Left ventricle myocardium inferior (tissue), 1 donor: ENCODE measurements at places on chromosomes 6 and 20. TPM values are rescaled to one million over a fixed set of nuclear protein-coding genes. Genes with fewer than 3 reads are reported as not detected.

- no peak for DNase-seq
Observed at GRCh38 chr6:156060013-156060412, 604.4 kb upstream of the NOX3 start.

DNA sequence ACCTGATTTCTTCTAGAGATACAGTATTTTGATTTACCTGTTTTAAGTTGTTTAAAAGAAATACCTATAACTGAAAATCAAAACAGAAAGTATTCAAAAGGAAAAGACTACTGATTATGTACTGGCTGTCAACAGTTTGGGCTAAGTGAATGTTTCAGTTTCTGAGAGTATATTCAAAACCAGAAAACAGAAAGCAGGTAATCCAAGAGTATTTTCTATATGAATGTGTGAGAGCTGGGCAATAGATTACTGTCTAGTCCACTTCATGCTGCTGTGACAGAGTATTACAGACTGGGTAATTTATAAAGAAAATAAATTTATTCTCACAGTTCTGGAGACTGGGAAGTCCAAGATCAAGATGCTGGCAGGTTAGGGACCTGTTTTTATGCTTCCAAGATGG is 261.0 kb downstream of the ARHGAP18 start:
- no peak for DNase-seq

OR12D3 gene
- total RNA-seq: not detected

DNA sequence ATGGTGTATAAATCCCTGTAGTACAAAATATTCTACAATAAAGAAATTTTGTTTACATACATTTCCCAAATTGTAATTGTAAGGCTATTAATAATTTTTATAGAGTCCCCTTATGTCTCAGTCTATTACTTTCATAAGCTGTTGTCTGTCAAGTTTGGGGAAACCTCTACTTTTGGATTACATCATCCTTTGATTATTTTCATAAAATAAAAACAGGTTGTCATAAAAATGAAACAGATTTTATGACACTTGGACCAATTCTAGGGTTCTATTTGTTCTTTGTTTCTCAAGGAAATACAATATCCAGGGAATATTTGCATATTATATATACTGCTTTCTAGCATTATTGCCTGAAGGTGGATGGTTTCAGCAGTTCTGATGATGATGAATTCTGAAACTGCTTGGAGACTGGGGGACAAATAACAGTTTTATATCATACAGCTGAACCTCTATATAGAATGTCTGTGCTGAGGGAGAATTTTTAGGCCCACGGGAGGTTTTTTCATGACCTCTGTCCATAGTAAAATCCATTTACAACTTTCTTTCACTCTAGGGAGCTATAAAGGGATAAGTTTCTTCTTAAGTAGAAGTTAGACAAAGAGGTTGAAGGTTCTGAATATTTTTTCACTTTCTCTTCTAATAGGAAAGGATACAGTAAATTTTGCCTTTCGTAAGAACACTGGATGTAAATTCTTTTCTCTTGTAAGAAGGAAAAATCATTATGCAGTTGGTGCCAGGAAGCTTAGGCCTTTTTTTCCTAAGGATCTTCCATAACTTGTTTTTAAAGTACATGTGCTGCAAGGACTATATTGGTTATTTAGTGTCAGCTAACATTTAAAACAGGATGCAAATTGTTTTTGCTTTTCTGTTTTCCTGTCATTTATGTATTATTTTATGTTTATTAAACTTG is 58.0 kb downstream of the CD2AP start:
- DNase-seq: no peak

- DNase-seq: no peak
Observed at GRCh38 chr6:81814370-81815076, 62.0 kb upstream of the TENT5A start.

GRCh38 chr6:89505847-89506246 is 72.9 kb downstream of the ANKRD6 start:
- DNase-seq: no peak

DNA sequence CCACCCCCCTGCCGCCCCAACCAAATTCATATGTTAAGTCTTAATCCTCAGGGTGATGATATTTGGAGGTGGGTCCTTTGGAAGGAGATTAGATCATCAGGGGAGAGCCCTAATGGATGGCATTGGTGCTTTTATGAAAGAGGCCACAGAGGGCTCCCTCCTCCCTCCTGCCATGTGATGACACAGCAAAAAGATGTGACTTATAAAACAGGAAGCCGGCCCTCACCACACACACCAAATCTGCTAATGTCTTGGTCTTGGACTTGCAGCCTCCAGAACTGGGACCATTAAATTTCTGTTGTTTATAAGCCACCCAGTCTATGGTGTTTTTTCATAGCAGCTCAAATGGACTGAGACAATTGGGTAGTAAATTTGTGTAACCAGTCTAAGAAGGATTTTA is 176.3 kb downstream of the ADGRG6 start:
- no peak for DNase-seq

DNA sequence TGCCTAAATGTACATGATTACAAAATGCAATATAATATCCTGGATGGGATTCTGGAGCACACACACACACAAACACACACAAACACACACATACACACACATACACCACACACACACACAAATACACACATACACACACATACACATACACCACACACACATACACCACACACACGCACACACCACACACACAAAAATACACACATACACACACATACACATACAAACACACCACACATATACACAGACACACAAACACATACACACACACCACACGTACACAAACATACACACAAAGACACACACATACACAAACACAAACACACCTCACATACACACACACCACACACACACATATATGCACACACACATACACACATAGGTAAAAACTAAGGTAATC is 134.6 kb upstream of the SYNDIG1 start:
- DNase-seq: no peak

DNA sequence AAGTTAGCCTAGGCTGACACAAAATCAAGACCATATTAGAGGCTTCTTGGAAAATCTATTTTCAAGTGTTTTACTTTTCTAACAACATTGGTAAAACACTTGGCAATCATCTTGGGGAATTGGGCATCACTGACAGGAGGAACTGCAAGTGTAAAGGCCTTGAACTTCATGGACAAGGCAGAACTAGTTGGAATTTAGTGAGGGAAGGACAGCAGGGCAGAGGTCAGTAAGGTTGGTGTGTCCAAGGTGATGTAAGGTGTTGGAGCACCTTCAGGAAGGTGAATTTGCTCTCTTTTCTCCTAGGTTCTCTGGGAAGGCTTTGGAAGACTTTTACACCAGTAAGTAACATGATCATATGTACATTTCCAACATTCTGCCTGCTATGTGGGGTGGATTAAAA is 1.5 kb upstream of the SLC17A4 start:
- no peak for DNase-seq

- no peak for DNase-seq
Observed at GRCh38 chr6:160950507-160950906, 41.1 kb upstream of the MAP3K4 start.

GRCh38 chr20:34110745-34111641 is 1.1 kb downstream of the EIF2S2 start:
- no peak for DNase-seq

DNA sequence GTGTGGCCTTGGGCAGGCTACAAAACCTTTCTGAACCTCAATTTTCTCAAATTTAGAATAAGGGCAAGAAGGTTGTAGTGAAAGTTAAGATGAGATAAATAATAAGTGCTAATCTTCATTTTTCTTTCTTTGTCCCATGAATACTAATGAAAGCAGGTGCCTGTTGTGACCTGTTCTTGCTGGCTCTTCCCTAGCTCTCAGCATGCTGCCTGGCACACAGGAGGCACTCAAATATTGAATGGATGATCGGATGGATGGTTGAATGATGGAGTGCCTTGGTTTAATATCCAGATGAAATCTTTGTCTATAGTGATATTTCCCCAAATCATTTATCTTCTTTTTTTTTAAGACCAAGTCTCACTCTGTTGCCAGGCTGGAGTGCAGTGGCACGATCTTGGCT is 15.0 kb downstream of the PBOV1 start:
- no peak for DNase-seq
